Articular chondrocyte of knee joint (primary cell): ENCODE measurements at places on chromosomes 12 and 14. TPM values are rescaled to one million over a fixed set of nuclear protein-coding genes. Genes with fewer than 3 reads are reported as not detected.

Gene AQP2
- total RNA-seq, result not detected in 2 replicates

Gene NTN4
- 116 and 160 TPM in 2 replicates for total RNA-seq

Gene DLGAP5
- 21.4 and 27.6 TPM in 2 replicates for total RNA-seq

Gene OTX2
- not detected in 2 replicates for total RNA-seq

Gene CRIP2
- 72.5 and 81.2 TPM in 2 replicates for total RNA-seq

Gene TXNDC16
- total RNA-seq, result 6.9 and 9.0 TPM in 2 replicates

Gene CMA1
- not detected in 2 replicates for total RNA-seq

Gene RTL1
- not detected in 2 replicates for total RNA-seq

Gene PLEKHD1
- total RNA-seq, result under 0.01 TPM in 2 replicates

Gene TAS2R30
- total RNA-seq, result 12.6 and 13.7 TPM in 2 replicates

Gene KRT8
- total RNA-seq, result 7.6 and 11.7 TPM in 2 replicates

Gene NEUROD4
- total RNA-seq, result not detected in 2 replicates

Gene OR4E2
- not detected in 2 replicates for total RNA-seq

Gene SLCO1B1
- total RNA-seq, result not detected in 2 replicates

Gene SCNN1A
- total RNA-seq, result 1.4 and 1.6 TPM in 2 replicates

Gene OR4K13
- not detected in 2 replicates for total RNA-seq

Gene RECQL
- 94.7 and 134 TPM in 2 replicates for total RNA-seq
